Stimulated activated CD8-positive, alpha-beta memory T cell treated with anti-CD3 and anti-CD28 coated beads, Interleukin-4, amount 100 ng/mL, for 4 hours (primary cell): ENCODE measurements at places on chromosomes 5 and 9.

GRCh38 chr5:178279026-178279722 lies 46.6 kb upstream of the PHYKPL start:
- no peak for DNase-seq

DNA sequence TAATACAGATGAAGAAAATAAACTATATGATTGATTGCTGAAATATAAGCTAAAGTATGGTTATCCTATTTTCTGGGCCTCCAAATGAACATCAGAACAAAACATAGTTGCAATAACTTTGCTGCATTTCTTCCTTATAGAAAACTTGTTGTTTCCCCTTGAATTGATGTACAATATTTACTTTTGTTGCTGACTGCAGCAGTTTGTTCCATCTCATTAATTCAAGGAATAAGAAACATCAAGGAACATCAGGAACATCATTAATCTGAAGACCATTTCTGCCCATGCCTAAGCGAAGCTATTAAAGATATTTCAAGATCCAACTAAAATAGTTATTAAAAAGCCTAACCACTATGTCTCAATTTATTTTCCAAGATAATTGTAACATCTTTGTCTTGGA lies 363.6 kb upstream of the EDIL3 start:
- no peak for DNase-seq

GRCh38 chr5:121019734-121020133 lies 555.6 kb downstream of the PRR16 start:
- DNase-seq: no peak

DNA sequence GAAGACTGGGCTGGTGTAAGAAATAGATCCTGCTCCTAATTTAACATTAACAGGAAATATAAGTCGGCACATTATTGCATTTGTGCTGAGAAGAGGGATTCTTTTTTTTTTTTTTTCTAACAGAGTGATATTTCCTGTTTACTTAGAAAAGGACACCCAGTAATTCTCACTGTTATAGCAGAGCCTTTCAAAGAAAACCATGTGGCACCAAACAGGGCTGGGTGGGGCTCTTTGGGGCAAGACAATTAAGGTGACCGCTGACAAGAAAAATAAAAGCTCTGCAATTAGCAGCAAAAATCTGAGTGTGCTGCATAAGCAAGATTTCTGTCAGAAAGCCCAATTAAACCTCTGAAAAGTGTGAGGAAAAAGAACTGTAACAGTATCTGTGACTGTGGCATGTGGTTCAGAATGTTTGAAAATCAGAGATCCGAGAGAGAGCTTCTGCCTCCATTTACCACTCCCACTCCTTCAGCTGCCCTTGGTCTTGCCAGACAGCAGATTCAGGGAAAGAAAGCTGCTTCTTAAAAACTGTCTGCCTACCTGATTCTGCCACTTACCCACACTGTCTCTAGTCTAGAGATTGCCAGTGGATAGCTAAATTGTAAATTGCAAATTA lies 77.1 kb upstream of the IQGAP2 start:
- no peak for DNase-seq
